ENCODE measurements at places on chromosomes 5 and 9.

DNA sequence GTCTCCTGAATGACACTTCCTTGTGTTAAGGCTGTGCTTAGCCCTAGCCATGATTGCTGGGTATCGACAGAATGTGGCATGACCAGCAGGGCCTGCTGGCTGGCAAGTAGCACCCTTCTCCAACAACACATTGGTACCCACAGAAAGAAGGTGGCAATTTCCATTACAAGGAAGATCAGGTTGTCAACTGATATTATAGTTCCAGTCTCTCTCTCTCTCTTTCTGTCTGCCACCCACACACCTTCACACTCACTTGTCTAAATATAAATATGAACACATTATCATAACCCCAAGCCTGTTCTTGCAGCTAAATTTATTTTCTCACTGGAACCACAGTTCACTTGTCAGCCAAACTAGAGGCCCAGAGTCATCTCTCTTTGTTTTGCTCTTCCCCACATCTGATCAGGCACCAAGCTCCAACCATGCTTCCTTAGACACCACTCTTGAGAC is 408.1 kb upstream of the PIK3R1 start:
- no peak for DNase-seq

- DNase-seq = no peak
These were observed 3.6 kb downstream of the CAMK4 start for GRCh38 chr5:111227801-111228200.

DNA sequence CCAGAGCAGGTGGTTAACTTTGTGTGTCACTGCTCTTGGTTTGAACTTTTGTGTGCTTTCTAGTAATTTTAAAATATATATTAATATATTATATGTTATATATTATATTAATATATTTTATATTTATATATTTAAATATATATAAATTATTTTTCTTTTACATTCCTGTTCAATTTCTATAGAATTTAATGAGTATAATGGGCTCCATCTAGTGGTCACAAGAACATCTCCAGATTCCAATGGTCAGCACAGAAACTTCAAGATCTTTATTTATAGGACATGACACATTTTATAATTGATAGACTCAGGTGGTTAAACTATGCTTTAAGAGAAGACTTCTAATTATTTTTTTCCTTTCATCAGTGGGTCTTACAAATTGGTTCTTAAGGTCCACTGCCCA is 39.1 kb downstream of the COL23A1 start:
- no peak for DNase-seq

- no peak for DNase-seq
These were observed 159.8 kb downstream of the ZSWIM6 start for GRCh38 chr5:61491861-61492260.

DNA sequence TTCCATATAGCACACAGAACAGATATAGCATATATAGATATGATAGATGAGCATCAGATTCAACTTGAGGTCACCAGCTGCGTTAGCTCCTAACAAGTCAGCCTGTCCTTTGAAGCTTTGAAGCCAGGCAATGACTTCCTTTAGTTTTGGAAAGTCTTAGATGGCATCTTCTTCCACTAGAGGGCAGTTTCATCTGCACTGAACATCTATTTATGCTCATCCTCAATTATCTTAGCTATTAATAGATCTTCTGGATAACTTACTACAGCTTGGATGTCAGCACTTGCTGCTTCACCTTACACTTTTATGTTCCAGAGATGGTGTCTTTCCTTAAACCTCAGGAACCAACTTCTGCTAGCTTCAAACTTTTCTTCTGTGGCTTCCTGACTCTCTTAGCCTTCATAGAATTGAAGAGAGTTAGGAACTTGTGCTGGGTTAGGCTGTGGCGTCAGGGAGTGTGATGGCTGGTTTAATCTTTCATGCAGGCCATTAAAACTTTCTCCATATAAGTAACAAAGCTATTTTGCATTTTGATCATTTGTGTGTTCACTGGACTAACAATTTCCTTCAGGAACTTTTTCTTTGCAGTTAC is 1401.4 kb downstream of the EFNA5 start:
- no peak for DNase-seq

DNA sequence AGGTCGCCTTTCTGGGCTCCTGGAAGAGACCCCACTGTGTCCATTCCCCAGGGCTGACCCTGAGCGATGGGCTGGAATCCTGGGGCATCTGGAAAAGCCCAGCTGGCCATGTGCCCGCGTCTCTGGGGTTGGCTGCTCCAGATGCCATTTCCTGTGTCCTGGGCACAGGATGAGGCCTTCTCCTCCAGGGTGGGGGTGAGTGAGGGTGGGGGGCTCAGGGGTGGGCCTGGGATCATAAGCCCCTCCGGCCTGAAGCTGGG is 30.7 kb downstream of the PAEP start:
- DNase-seq = no peak

DNA sequence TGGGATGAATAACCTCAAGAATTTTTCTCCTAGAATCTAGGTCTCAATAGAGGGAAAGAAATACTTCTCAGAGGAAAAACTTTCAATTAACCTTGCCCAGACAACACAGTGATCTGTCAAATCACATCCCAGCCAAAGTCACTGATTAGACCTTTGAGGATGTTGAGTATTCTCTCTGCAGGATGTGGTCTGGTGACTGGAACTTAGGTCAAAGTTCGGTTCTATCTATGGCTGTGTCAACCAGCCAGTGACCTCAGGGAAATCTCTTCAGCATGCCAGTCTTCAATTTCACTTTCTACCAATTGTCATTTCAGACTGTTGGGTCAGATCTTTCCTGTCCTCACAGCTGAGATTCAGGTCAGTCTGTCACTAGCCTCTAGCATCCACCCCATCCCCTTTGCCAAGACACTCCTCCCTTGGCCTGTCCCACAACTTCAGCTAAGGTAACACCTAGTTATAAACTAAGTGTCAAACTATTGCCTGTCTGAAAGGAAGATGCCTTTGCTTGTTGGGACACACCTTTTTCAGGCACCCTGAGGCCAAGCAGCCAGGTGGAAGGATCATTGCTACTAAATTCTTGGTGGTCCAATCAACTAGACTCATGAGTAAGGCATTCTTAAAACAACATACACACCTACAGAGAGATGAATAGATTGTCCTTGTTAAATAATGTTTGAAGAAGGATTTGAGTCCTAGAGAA is 156.3 kb upstream of the FST start:
- no peak for DNase-seq

DNA sequence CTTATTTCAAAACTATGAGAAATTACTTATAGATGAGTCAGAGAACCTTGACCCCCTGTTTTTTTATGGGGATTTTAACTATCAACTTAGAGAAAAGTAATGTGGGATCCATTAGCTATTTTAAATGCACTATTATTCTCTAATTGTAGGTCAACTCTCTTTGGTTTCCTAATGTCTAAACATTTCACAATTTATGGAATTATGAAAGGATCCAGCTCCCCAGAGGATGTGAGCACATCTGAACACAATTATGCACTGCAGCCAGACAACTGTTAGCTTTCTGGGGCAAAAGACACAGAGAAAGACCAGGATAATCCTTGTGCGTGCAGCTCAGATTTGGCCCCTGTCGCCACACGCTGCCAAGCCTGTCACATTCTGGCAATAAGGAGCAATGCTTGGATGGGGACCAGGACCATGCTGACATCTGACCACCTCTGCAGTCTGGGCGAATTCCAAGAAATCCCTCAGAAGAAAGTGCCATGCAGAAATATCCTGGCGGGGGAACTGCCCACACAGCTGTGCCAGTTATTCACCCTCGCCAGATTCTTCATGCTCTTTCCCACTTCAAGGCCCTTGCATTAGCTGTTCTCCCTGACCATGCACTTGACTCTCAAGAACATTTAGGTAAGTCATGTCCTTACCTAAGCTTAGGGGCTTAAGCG is 22.2 kb upstream of the CMBL start:
- no peak for DNase-seq

DNA sequence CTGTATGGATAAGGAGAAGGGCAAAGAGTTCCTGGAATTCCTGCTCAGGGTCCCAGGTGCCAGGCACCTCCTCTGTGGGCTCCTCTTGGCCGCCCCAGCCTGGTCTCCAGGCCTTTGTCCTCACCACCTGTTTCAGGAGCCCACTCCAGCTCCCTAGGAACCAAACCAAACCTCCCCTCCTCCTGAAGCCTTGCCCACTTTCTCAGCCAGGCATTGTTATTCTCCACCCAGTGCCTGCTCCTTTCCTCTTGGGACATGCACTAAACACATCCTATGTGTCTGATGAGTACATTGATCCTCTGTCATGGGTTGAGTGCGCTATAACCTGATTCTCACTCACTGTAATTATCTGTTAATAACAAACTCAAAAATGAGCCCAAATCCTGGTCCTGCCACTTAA is 189.8 kb downstream of the SPOCK1 start:
- DNase-seq = no peak

DNA sequence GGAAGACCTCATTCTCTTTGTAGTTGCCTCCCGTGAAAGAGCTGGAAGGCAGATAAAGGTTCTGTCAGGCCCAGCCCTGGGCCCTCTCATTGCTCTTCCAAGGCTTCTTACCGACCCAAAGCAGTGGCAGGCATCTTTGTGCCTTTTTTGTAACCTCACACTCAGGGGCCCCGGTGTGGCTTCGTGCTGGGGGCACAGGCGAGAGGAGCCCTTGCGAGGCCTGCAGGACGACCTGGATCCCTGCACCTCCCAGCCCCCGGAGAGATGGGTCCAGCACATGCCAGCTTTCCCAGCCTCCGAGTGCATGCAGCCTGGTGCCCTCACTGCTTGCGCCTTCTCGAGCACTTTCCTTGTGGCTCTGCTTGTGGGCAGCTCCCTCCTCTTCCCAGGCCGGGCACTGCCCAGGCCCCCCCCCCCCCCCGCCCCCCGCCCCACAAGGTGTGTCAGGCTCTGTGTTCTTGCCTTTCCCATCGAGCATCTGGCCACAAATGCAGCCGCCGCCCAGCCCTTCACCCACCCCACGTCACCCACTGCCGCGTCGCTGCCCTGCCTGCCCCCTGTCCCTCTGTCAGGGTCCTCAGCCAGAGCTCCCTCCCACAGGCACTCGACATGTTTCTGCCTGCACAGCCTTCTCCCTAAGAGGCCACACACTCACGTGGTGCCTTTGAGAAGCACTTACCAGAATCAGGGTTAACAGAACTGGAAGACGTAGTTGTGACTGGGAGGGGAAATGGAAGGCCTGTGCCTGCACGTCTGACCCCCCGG is 63.7 kb upstream of the CACNA1B start:
- no peak for DNase-seq

DNA sequence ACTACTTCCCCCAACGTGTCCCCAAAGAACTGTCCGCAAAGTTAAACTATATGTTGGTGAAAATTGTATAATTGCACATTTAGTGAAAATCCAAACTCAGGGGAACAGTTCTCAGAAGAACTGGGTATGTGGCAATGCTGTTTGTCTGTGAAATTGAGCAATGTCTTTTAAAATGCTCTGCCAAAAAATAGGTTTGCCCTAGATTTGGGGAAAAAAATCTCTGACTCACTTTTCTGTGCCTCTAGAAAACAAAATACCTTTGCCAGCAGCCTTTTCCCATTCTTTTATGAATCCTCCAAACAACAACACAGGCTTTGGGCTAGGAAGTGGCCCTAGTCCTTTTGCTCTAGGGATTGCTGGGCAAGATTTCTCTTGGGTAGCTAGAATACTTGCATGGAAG is 37.4 kb upstream of the ZNF608 start:
- DNase-seq = no peak

DNA sequence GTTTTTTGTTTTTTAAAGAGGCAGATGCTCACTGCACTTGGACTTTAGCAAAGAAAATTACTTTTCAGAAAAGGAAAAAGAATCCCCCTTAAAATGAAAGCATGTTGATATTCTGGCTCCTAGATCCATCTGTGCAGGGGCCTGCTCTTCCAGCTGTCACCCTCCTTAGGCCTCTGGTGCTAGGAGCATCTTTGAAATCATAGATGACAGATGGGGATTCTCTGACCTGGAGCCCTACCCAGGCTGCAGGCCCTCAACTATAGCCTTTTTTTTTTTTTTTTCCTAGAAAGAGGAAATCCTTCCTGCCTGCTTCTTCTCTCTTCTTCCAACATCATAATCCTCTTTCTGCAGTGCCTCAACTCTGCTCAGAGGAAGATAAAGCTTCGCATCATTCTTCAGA is 16.3 kb upstream of the DCP2 start:
- peak; percentile 84 for DNase-seq

DNA sequence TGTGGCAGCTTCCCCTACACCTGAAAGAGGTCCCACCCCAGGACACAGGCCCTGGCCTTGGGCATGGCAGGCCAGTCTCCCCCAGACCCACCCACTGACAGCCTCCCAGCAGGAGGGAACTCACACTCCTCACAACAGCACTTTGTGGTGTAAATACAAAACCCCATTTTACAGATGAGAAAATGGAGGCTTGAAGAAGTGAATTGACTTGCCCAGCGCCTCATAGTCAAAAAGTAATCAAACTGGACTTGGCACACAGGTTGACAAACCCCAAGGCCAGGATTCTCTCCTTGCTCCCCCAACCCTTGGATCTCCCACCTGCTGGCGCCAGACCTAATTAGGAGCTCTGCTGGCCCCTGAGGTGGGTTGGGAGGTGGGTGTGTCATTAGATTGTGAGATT is 29.2 kb upstream of the NEK6 start:
- no peak for DNase-seq

DNA sequence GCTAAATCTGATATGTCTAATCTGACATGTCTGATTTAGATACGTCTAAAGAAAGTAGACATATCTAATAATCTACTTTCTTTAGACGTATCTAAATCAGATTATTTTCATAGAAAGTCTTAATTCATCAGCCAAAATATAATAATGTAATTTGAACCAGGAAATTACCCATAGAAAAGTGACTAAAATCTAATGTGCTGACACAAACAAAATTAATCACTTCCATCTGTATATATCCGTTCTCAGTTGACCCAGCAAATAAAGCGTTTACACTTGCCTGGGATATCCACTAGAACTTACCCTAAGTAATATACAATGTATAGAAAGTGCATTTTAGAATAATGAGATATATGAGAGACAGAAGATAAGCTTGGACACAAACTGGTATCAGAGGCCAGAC is 56.7 kb downstream of the TTLL11 start:
- DNase-seq = no peak

DNA sequence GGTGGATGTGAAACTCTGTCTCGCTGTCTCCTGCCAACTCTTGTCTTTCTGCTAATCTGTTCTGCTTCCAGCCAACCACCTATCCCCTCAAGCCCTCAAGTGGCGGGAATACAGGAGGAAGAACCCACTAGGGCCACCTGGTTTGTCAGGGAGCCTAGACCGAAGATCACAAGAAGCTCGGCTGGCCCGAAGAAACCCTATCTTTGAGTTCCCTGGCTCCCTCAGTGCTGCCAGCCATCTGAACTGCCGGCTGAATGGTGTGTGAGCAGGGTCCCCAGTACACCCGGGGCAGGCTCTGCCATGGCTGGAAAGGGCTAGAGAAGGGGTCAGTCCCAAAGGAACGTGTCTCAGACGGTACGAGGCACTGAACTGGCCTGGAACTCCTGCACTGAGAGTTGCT is 49.2 kb upstream of the TESK1 start:
- DNase-seq = no peak

DNA sequence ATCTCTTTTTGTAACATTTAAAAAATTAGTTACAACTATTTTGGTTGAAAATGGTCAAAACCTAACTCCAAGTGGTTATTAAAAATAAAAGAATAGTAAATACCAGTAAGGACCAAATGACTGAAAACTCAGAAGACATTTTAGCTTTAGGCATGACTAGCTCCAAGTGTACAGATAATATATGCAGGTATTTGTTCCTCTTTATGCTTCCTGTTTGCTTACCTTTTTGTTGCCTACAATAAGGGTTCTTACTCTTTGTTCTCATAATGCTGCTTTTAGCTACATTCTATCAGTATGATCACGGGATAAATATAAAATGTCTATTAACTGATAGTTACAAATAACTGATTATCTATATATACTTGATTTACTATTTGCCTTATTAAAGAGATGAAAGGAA is 259.6 kb downstream of the CDH12 start:
- DNase-seq = no peak
